ENCODE measurements at places on chromosomes 7 and 10.

DNA sequence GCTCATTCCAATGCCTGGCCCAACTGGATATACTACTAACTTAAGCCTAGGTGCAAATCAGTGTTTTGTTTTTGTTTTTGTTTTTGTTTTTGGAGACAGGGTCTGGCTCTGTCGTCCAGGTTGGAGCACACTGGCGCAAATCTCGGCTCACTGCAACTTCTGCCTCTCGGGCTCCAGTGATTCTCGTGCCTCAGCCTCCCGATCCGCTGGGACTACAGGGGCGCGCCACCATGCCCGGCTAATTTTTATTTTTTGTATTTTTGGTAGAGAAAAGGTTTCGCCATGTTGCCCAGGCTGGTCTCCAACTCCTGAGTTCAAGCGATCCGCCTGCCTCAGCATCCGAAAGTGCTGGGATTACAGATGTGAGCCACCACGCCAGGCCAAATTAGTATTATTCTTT, 1.6 kb downstream of the PPP3CB start:
- DNase-seq: no peak

DNA sequence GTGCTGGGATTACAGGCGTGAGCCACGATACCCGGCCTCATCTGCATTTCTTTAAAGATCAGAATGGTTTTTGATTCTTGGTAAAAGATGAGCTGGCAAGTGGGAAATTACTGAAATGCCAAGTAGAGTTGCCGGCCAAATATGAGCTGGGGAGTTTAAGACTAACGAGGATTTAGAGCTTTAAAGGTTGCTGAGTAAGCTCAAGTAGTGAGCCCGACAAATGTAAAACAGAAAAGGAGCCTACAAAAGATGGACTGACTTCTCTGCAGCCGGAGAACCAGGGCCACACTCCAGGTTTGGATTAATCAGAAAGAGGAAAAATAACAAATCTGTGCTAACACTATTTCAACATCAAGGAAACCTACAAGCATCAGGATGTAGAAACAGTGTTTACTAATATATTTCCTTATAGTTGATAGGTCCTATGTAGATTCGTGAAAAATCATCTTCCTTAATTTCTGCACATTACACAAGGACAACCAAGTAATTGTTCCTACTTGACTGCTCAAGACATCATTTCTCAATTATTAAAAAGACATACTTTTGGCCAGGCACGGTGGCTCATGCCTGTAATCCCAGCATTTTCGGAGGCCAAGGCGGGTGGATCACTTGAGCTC, 49.6 kb downstream of the MPP7 start:
- no peak for DNase-seq

DNA sequence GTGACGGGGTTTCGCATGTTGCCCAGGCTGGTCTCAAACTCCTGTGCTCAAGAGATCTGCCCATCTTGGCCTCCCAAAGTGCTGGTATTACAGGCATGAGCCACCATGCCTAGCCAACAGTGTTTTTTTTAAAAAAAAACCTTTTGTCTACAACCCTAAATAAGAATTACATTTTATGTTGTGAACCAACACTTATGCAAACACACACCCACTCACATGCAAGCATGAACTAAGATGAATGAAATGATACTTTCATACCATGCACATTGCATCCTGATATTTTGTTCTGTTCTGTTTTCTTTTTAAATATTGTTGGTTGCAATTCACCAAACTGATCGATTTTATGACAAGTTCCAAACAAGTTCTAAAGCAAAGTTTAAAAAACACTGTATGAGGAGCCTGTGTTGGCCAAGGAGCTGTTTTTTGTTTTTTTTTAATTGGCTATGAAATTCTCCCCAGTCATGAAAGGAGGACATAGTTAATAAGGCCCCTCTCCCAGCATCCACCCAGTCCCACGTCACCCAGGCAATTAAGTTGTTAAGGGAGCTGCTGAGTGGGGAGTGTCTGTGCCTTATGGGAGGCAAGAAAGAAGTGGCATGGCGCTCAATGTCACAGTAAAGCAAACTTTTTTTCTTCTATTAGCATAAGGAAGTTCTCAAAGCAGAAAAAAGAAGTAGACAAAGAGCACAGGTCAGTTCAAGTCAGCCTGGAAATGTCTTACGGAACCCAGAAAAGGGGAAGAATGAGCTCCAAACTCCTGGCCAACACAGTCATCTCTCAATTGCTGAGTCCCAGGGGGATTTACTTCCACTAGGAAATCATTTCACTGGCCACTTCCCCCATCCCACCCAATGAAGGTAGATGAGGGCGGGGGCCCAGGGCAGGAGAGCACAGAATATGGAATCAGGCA, 50.1 kb downstream of the NOD1 start:
- no peak for DNase-seq

- no peak for DNase-seq
These were observed 14.7 kb downstream of the GPR141 start for GRCh38 chr7:37698276-37698675.
